ENCODE measurements at places on chromosomes 12 and 14.

GRCh38 chr12:38508246-38508645 lies 191.7 kb downstream of the ALG10B start:
- no peak for DNase-seq

DNA sequence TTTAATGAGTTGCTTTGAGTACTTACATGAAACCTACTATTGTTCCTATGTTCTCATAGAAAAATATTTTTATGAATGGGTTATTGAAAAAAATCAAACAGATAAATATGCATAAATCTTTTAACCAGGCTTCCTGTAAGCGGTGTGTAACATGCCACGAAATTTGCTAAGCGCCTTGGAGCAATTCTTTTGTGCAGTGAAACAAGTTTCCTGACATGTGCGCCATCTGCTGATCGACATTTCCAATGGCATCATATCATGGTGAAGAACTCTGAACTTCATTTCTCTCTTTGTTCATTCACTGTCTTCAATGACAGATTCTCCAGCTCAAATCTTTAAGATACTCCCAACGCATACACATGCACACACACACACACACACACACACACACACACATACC lies 145.6 kb upstream of the NAV3 start:
- peak; percentile 55 for DNase-seq

DNA sequence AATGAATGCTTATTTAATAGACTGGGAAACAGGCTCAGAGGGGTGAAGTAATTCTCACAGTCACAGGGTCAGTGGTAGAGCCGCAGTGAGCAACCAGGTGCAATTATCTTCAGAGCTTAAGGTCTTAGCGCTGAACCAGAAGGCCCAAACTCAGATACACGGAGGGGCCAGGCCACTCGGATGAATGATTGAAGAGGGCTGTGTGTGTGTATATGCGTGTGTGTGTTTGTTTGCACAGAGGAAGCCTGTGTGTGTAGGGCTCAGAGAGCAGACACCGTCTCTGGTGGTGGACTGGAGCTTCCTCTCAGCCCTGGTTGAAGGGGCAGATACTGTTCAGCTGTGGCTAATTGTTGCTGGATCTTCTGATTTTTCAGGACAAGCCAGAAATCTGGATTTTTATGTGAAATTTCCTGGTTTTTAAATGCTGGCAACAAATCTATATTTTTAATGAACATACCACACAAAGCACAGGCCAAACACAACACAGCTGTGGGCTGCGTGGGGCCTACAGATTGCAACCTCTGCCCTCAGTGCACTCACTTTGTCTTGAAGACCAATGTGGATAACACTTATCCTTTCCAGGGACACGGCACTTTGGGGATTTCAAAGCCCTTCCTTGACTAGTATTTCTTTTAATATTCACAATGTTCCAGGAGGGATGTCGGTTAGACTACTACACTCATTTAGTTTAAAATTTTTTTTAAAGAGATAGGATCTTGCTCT lies 94.5 kb upstream of the NRXN3 start:
- DNase-seq: no peak

GRCh38 chr12:132686825-132687210 lies 324 bp downstream of the POLE start:
- DNase-seq: no peak

DNA sequence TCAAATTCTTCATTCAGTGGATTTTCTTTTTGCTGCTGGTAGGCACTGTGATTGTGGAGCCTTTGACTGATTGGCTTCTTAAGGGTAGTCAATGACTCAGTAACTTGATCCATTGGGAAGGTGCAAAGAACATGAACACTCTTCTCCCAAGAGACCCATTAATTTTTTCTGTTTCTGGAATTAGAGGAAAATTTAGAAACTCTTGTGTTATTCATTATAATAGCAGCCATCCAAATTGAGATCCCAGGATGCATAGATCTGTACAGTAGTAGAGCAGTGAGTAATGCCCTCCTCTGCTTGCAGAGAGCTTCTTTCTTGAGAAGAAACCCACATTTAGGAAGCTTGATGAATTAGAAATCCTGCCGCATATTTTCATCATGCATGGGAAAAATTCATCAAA lies 63.9 kb downstream of the MYRFL start:
- no peak for DNase-seq

GRCh38 chr12:49667325-49668090 lies 39.7 kb downstream of the FMNL3 start:
- DNase-seq: no peak

GRCh38 chr12:56724701-56724971 lies 463 bp downstream of the NACA start:
- DNase-seq: no peak

DNA sequence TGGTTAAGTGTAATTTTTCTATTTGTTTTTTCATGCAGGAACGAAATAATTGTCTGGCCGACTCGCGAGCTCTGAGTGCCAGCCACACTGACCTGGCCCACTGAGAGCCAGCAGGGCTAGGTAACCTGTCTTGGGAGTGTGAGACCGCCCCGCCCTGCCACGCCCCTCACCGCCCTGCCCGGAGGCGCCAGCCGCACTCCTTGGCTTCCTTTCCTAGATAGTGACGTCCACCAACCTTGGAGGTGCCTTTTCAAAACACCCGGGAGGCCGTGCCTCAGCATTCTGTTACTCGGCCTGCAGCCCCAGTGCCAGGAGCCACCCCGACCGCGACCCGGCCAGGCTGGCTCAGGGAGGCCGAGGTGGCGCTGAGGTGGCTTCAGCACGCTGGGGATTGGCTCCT lies 21.7 kb downstream of the XRCC3 start:
- DNase-seq: no peak

- DNase-seq: no peak
Observed at GRCh38 chr14:94480809-94481208, 4.8 kb upstream of the SERPINA9 start.

- peak; percentile 67 for DNase-seq
Observed at GRCh38 chr14:61641914-61642613, 53.2 kb upstream of the HIF1A start.

DNA sequence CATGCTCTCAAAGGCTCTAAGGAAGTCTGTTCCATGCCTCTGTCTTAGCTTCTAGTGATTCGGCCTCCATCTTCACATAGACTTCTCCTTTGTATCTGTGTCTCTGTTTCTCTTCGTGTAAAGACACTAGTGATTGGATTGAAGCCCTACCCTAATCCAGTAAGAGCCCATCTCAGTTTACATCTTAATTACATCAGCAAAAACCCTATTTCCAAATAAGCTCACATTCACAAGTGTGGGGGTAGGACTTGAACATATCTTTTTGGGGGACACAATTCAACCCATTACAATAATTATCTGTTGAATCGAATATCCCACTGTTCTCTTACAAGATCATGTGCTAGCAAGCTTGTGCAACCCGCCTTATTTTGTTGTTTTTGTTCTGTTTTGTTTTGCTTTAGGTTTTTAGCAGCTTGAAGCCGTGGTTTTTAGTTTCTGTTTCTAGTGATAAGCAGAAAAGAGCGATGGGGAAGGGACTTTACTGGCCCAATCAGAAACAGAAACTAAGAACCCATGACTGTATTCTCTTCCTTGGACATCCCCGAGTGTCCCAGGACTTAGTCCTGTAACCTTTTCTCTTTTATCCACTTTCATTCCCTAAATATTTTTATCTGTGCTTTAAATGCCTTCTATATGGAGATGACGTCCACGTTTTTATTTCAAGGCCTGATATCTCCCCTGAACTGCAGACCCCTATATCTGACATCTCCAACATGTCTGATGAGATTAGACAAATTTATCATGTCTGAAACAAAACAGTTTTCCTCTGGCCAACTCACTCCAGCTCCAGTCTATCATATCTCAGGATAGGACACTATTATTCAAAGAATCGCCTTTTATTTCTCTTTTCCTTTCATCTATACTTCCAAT lies 353.0 kb downstream of the CCDC91 start:
- DNase-seq: no peak

- DNase-seq: no peak
Observed at GRCh38 chr14:100654025-100654813, 67.0 kb upstream of the BEGAIN start.

GRCh38 chr14:103788086-103788485 lies 59.3 kb downstream of the PPP1R13B start:
- DNase-seq: no peak

DNA sequence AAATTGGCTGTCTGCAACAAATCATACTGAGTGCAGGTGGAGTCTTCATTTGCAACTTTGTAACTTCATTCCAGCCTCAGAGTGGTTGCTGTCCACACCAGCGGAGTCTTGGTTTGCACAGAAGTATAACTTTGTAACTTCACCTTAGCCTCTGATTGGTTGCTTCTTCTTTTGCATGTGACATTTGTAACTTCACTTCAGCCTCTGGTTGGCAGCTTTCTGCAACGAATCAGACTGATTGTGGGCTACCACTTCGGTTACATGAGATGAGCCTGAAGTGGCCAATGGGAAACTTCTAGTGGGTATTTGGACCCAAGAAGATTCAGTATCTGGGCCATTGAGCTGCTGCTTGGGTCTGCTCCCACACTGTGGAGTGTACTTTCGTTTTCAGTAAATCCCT lies 17.8 kb downstream of the RASSF8 start:
- DNase-seq: no peak

GRCh38 chr14:100382106-100382455 lies 58.9 kb downstream of the SLC25A47 start:
- no peak for DNase-seq

- DNase-seq: no peak
Observed at GRCh38 chr14:82667006-82667405, 1133.4 kb upstream of the SEL1L start.
